Astrocyte of the spinal cord (primary cell): ENCODE measurements at places on chromosomes 5 and 9.

DNA sequence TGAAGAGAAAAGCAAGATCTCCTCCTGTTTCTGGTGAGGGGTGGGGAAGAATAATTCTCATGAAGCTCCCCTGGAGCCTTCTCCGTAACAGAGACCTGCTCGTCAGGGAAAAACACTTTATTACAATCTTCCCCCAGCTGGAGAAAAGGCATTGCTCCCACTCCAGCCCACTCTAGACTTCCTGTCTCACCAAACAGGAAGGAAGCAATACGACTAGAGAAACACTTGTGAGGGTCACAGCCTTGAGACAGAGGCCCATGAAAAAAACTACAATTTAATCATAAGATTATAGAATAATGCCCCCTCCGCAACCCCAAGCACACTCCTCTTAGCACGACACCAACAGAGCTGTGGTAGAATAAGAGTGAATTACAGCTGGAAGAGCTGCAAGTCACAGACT is 197.2 kb upstream of the S1PR3 start:
- no peak for DNase-seq

- no peak for DNase-seq
Measured at GRCh38 chr5:180648658-180649296, 623 bp downstream of the FLT4 start.

DNA sequence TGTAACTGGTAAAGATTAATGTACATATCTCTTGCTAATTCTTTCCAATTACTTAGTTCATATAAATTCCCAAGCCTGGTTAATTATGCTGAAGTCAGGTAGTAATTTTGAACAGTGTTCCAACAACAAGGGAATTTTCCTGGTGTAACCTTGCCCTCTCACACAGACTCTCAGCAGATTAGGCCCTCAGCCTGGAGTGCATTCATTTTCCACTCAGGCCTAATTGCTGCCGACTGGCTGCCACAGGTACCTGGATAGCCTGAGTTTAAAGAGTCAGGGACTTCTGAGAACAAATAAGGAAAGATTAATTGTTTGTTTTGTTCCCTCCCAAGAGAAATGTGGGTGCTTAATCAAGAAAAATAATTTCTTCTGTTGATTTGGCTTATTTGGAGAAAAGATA is 71.4 kb downstream of the PPIC start:
- DNase-seq = no peak

DNA sequence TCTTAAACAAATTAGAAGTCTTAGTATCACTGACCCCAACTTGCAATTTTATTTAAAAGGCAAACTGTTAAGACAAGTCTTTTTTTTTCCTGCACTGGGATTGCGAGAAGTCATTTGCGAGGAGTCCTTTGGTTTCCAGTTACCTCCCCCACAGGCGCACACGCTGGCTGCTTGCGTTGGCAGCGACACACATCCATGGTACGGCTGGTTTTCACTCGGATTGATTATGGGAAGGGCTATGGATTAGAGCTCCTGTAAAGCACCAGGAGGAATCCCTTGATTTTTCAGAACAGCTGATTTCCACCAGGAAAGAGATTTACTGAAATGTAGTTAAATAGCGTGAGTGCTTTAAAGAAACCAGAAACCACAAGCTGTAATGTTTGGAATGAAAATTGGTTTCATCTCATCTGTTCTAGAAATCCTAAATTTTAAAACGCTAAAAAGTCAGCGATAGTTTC is 737 bp downstream of the SLC1A3 start:
- peak; percentile 73 for DNase-seq

- DNase-seq = no peak
Measured at GRCh38 chr5:178108966-178109365, 4.4 kb upstream of the N4BP3 start.

- DNase-seq = peak; percentile 57
Measured at GRCh38 chr9:3980771-3981170, 319.1 kb downstream of the GLIS3 start.

GRCh38 chr9:125969462-125969861 is 222.3 kb downstream of the PBX3 start:
- no peak for DNase-seq

DNA sequence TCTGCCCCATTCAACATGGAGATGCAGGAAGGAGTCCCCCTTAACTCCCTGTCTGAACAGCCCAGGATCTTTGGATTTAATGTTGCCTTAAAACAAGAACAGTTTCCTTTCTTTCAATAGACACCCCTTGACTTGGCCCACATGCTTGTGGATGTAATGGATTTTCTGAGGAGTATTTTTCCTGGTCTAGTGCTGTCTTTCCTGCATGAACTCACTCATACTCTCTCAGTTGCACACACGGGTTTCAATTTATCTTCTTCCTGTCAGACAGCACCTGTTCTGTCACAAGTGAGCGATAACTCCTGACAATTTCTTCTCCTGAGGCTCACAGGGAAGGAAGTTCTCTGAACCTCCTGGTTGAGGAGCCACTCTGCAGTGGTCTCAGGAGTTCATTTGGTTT is 85.1 kb downstream of the ACER2 start:
- DNase-seq = no peak

DNA sequence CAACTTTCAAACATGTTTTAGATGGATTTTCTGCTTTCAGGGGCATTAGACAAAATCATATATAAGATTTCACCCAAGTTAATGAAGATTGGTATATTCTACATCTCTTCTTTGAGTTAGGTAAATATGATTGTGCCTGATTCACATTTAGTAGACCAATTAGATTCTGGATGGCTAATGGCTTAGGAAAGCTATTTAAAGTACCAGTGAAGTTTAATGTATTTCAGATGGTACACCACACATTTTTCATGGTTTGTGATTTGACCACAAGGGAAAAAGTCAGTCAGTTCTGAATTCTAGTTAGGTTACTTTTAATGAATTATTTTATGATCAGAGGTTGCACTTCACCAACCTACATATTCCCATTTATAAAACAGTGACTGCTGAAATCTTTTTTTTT is 409.7 kb downstream of the ADGRV1 start:
- peak; percentile 76 for DNase-seq

DNA sequence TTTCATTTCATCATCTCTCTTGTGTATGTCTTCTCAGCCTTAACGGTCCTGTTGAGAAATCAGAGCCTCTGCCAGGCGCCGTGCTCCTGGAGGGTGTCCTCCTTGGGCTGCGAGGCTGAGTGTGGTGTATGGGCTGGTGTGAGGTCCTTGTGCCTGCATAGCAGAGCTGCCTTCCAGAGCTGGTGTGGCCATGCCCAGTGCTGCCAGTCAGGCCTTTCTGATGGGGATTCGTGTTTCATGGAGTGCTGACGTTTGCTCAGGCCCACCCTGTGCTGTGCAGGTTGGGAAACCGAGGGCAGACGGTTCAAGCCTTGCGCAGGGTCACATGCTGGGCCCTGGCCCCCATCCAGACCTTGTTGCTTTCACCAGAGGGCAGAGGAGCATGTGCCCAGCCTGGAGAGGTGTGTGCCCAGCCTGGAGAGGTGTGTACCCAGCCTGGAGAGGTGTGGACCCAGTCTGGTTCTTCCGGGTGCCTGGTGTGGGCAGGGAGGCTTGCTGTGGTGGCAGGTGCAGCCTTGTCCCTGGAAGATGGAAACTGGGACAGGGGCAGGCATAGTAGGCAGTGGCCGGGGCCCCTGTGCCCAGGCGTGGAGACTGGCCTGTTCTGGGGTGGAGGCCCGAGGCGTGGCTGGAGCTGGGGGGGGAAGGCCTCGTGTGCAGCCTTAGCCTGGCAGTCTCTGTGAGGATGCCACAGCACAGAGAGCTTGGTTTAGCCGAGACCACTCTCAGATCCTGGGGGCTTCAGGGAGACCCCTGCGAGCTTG is 84.0 kb downstream of the RXRA start:
- no peak for DNase-seq

GRCh38 chr5:151608522-151608921 is 17.4 kb upstream of the FAT2 start:
- no peak for DNase-seq

GRCh38 chr5:157335534-157336422 is 69.9 kb downstream of the CYFIP2 start:
- DNase-seq = peak; percentile 76

DNA sequence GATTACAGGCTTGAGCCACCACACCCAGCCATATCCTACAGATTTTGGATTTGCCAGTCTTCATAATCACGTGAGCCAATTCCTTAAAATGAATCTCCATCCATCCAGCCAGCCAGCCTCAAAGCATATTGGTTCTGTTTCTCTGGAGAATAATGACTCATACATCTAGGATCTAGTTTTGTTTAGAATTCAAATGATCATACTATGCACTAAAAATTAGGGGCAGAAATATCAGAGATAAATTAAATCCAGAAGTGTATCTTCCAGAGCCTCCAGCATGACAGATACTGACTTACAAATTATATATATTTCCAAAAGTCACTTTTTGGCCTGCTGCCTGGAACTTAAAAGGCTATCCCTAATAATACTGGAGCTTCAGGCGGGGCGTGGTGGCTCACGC is 119.1 kb upstream of the NR5A1 start:
- DNase-seq = peak; percentile 28

GRCh38 chr5:65566505-65566904 is 3.4 kb downstream of the PPWD1 start:
- no peak for DNase-seq

GRCh38 chr9:131406563-131407436 is 12.9 kb downstream of the PRRC2B start:
- DNase-seq = peak; percentile 61

- no peak for DNase-seq
Measured at GRCh38 chr9:5988265-5988664, 27.2 kb downstream of the RANBP6 start.

- no peak for DNase-seq
Measured at GRCh38 chr9:84293001-84293798, 47.4 kb downstream of the SLC28A3 start.

DNA sequence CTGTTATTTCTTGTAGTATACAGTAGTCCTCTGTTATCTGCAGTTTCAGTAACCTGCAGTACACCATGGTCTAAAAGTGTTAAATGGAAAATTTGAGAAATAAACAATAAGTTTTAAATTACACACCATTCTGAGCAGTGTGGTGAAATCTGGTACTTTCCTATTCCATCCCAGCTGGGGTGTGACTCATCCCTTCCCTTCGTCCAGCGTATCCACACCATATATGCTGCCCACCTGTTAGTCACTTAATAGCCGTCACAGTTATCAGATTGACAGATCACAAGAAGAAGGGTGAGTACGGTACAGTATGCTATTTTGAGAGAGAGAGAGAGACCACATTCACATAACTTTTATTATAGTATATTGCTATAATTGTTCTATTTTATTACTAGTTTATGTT is 28.9 kb downstream of the FAM151B start:
- DNase-seq = peak; percentile 80

DNA sequence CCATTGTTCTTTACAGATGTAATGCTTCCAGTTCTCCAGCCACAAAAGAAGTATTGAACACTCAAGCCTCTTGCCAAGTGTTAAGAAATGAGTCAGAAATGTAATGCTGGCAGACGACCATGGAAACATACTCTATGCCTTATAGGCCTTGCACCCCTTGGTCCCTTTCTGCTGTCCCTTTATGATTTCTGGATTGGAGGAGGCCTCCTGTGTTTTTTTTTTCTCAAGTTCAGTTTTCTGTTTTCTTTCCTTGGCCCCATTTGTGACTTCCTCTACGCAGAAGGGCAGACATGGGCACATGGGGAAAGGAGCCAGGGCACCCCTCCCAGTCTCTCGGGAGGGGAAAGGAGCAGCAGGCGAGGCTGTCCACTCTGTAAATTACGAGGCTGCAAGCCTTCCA is 53.4 kb downstream of the SNX18 start:
- DNase-seq = peak; percentile 68

DNA sequence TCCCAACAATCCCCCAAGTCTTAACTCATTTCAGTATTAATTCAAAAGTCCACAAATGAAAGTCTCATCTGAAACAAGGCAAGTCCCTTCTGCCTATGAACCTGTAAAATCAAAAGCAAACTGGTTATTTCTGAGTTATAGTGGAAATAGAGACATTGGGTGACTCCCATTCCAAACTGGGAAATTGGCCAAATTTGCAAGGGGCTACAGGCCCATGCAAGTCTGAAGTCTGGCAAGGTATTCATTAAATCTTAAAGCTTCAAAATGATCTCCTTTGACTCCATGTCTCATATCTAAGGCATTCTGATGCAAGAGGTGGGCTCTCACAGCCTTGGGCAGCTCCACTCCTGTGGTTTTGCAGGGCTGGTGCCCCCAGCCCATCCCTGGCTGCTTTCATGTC is 167.9 kb downstream of the HTR1A start:
- no peak for DNase-seq

DNA sequence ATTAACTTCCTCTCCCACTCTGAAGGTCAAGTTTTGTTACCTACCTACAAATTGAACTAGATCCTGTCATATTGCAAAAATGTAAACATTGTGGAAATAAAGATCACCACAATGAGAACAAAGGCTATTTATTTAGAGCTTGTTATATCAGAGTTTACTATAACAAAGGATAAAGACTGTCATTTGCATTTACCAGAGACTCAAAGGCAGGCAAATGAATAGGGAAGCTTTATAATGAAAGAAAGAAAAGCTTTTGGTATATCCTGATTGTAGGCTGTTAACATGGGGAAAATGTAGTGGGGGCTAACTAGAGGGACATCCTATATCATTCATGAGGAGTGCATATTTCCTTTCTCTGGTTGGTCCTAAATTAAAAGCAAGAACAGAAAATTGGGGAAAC is 403.5 kb upstream of the TYRP1 start:
- DNase-seq = no peak

- DNase-seq = peak; percentile 17
Measured at GRCh38 chr9:71692337-71692736, 76.0 kb downstream of the CEMIP2 start.

DNA sequence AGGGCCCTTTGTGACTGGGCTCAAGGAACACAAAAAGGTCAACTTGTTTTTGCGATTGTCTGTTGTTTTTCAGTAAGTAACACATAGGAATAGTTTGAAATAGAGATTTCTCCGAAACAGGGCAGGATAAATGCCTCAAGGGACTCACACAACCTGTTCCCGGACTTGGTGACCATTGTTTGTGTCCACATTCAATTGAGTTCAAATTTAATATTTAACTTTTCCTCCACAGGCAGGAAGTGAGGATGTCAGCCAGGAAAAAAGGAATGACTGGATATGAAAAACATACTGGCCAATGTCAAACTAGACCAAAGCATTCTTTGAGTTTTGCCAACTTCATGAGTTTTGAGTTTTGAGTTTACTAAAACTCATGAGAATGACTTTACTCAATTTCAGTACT is 72.7 kb downstream of the SPATA31C2 start:
- DNase-seq = no peak

- peak; percentile 87 for DNase-seq
Measured at GRCh38 chr5:911601-912000, 18.9 kb downstream of the TRIP13 start.

- peak; percentile 32 for DNase-seq
Measured at GRCh38 chr9:99489060-99489413, 267.0 kb downstream of the SEC61B start.

DNA sequence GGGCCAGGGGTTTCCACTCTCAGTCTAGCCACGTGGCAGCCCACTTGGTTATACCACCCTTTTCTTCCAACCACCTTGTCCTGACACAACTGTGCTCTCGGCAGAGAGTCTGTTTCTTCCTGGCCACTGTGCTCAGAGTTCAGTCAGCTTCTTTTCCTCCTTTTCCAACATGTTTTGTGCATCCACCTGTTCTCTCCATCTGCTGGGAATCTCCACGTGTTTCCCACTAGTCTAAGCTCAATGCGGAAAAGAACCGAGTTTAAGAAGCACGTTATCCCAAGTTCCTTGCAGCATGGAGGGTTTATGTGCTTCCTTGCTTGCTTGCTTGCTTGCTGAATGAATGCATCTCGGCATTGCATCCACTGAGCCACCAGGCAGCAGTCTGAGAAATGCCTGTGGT is 543.6 kb upstream of the DAP start:
- no peak for DNase-seq

GRCh38 chr9:134442085-134442474 is 115.8 kb downstream of the RXRA start:
- peak; percentile 31 for DNase-seq

- no peak for DNase-seq
Measured at GRCh38 chr5:57550132-57550531, 67.5 kb upstream of the ACTBL2 start.
